Activated CD4-positive, alpha-beta T cell treated with anti-CD3 and anti-CD28 coated beads for 36 hours (primary cell): ENCODE measurements at places on chromosomes 13 and 19. TPM values are rescaled to one million over a fixed set of nuclear protein-coding genes. Genes with fewer than 3 reads are reported as not detected.

Gene C19orf73
- total RNA-seq = 2.0 TPM

Gene NEK5
- total RNA-seq = 0.44 TPM

GRCh38 chr19:31350033-31350692 lies 927 bp upstream of the TSHZ3 start:
- H3K4me1 ChIP-seq = peaks cover 35% of the 10 kb centered on the region
- H3K4me3 ChIP-seq = peak overlapping the region; percentile 36
- peaks cover 59% of the 10 kb centered on the region for H3K27me3 ChIP-seq
- no peaks in the 10 kb centered on the region for H3K36me3 ChIP-seq
- DNase-seq = peak; percentile 18

Gene FFAR1
- 0.35 TPM for total RNA-seq

Gene KLF1
- 0.18 TPM for total RNA-seq

Gene KRTDAP
- total RNA-seq = not detected

Gene PINLYP
- 3.6 TPM for total RNA-seq

DNA sequence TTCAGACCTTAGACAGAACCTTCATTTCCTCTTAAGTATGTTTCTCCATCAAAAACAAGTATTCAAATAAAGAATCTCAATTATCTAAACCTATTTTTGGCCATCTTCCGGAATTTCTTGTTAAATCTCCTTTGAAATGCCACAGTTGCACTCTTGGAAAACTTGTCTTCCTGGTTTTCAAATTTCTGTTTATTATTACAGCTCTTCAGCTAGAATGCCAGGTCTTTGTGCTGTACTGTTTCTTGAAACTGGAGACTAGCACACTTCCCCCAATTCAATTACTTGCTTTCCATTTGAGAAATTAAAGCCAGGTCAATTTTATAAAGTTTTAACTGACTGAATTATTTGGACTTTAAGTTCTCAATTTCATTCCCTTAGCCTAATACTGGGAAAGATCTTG lies 10.2 kb downstream of the KCNRG start:
- H3K27ac ChIP-seq = no peak overlapping the region
- no peaks in the 10 kb centered on the region for H3K27me3 ChIP-seq
- peaks cover 3% of the 10 kb centered on the region for H3K4me1 ChIP-seq
- H3K36me3 ChIP-seq = peaks cover 27% of the 10 kb centered on the region

Gene ZNF556
- total RNA-seq = not detected

Gene ZNF30
- total RNA-seq = 6.2 TPM

DNA sequence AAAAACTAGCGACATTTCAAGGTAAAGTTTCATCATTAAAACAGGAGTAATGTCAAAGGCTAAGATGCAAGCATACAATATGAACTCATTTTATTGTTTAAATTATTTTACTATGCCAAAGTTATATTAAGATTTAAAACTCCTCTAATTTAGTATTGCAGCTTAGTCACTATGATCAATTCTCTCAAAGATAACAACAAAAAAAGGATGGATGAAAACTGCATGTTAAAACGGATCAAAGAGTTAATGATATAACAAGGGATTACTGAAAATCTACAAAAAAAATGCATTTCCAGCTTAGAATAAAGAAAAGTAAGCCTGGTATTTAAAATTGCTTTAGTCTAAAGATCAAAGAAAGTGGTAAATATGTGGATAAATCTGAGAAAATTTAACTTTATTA lies 587.8 kb upstream of the PCDH20 start:
- H3K27ac ChIP-seq = no peak overlapping the region
- DNase-seq = no peak
- no peaks in the 10 kb centered on the region for H3K36me3 ChIP-seq
- no peaks in the 10 kb centered on the region for H3K4me1 ChIP-seq

Gene POU2F2
- 62.8 TPM for total RNA-seq

Gene PRR20D
- not detected for total RNA-seq

DNA sequence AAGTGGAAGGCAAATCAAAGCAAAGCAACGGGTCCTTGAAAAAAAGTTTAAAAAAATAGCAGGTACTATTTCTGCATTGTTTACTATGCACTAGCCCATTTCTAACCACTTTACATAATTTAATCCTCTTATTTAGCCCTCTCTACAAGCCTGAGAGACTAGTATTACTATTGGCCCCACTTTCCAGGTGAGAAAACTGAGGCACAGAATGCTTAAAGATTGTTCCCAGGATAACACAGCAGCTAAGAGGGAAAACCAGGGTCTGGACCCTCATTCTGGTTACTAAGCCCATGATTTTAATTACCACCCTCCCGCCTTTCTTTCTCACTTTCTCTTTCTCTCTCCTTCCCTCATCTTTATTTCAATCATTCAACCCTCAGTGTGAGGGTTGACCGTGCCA lies 5.7 kb downstream of the ZSWIM9 start:
- no peaks in the 10 kb centered on the region for H3K27me3 ChIP-seq
- no peak overlapping the region for H3K27ac ChIP-seq
- H3K4me3 ChIP-seq = no peak overlapping the region
- H3K4me1 ChIP-seq = peaks cover 9% of the 10 kb centered on the region

Gene CHST8
- total RNA-seq = not detected

GRCh38 chr19:33464010-33464732 lies 57.4 kb downstream of the PEPD start:
- no peak overlapping the region for H3K27ac ChIP-seq
- H3K27me3 ChIP-seq = no peaks in the 10 kb centered on the region
- H3K4me1 ChIP-seq = no peaks in the 10 kb centered on the region
- peaks cover 8% of the 10 kb centered on the region for H3K36me3 ChIP-seq

Gene FUT3
- total RNA-seq = not detected

Gene FXYD3
- not detected for total RNA-seq

DNA sequence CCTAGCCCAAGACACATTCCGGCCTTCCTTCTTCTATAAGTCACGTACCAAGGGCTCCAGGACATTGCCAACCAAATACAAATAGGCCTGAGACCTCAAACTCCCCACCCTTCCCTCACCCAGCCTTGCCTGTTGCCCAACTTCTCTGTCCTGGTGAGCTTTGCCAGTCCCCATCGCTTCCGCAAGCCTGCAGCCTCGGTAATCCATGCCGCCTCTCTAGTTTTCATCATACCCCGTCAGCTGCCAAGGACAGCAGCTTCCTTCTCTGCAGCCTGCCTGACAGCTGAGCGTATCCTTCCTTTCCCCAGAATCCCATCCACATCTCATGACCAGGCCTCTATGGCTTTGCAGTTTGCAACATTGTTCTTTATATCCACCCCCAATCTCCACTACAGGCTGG lies 36.6 kb upstream of the POMP start:
- no peaks in the 10 kb centered on the region for H3K27me3 ChIP-seq
- H3K27ac ChIP-seq = no peak overlapping the region
- no peak for DNase-seq
- no peak overlapping the region for H3K4me3 ChIP-seq

Gene SLITRK6
- total RNA-seq = not detected

Gene CERS1
- total RNA-seq = 0.11 TPM

- no peak overlapping the region for H3K4me3 ChIP-seq
- no peak for DNase-seq
- H3K4me1 ChIP-seq = peaks cover 28% of the 10 kb centered on the region
- no peaks in the 10 kb centered on the region for H3K27me3 ChIP-seq
These were observed 11.6 kb downstream of the MIR17HG start for GRCh38 chr13:91359111-91359510.

Gene IGFL2
- total RNA-seq = not detected

- DNase-seq = peak; percentile 46
- peak overlapping the region; percentile 80 for H3K4me3 ChIP-seq
- H3K27ac ChIP-seq = peak overlapping the region; percentile 95
- peaks cover 1% of the 10 kb centered on the region for H3K36me3 ChIP-seq
These were observed 2.6 kb downstream of the MBNL2 start for GRCh38 chr13:97224544-97225300.

Gene LYL1
- 2.5 TPM for total RNA-seq

DNA sequence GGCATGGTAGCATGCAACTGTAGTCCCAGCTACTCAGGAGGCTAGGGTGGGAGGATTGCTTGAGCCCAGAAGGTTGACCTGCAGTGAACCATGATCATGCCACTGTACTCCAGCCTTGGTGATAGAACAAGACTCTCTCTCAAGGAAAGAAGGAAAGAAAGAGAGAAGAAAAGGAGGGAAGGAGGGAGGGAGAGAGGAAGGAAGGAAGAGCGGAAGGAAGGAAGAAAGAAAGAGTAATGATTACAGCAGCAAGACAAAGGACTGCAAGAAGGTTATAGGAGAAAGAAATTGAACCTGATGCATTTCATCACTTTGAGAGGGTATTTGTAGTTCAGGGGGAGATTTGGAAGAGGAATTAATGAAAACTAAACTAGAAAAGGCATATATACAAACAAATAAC lies 155.7 kb downstream of the LACC1 start:
- H3K27me3 ChIP-seq = peaks cover 10% of the 10 kb centered on the region
- H3K4me3 ChIP-seq = no peak overlapping the region
- DNase-seq = no peak
- H3K27ac ChIP-seq = no peak overlapping the region
- no peaks in the 10 kb centered on the region for H3K36me3 ChIP-seq

GRCh38 chr19:29596885-29597525 lies 9.1 kb upstream of the POP4 start:
- peaks cover 2% of the 10 kb centered on the region for H3K4me1 ChIP-seq
- peaks cover 6% of the 10 kb centered on the region for H3K27me3 ChIP-seq
- H3K27ac ChIP-seq = no peak overlapping the region
- no peaks in the 10 kb centered on the region for H3K36me3 ChIP-seq

GRCh38 chr13:33583398-33583797 lies 234.6 kb upstream of the RFC3 start:
- no peak overlapping the region for H3K4me3 ChIP-seq
- no peak for DNase-seq
- H3K4me1 ChIP-seq = no peaks in the 10 kb centered on the region
- peaks cover 5% of the 10 kb centered on the region for H3K27me3 ChIP-seq
- no peak overlapping the region for H3K27ac ChIP-seq

DNA sequence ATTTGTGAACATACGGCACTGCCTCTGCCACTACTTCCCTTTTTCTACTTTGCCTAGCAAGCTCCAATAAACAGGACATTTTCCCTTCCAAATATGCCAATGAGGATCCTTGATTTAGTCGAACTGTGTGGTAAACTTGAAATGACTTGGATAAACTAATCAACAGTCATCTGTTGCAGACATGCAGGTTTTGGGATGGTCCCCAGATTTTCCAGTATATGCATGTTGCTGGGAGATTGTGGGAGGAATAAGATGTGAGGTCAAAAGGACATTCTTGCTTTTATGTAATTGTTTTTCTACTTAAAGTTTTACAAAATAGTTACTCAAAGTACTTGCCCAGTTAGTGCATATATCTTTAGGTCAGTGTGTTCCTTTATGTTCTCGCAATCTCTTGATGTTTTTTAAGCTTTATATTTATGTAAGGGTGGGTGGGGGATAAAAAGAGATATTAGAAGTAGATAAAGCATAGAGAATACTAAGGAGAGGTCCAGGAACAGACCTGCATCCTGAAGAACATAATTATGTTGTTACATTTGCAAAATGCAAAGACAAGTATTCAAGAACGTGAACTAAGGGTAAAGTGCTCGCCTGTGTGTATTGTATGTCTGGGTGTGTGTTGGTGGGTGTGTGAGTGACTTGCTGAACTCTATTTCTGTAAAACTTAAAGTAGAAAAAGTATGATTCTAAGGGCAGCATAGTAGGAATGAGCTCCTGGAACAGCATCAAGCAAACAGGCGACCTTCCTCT lies 88.4 kb upstream of the OXGR1 start:
- no peak for DNase-seq
- H3K36me3 ChIP-seq = no peaks in the 10 kb centered on the region
- H3K4me1 ChIP-seq = no peaks in the 10 kb centered on the region
- H3K27ac ChIP-seq = no peak overlapping the region

Gene ADGRE1
- 6.5 TPM for total RNA-seq

DNA sequence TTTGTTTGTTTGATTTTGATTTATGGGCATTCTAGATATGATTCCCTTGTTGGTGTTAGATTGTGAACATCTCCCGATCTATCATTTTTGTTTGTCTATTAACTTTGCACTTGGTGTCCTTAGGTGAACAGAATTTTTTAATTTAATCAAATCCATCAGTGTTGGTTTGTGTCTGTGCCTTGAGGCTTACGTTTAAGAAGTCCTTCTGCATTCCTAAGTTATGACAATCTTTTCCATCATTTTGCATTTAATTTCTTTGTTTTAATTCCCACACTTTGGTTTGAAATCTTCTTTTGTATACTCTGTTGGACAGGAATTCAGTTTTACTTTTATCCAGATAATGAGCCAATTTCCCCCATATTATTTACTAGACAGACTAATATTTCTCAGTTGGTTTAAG lies 421.7 kb downstream of the HS6ST3 start:
- no peaks in the 10 kb centered on the region for H3K36me3 ChIP-seq
- no peak overlapping the region for H3K4me3 ChIP-seq
- H3K4me1 ChIP-seq = no peaks in the 10 kb centered on the region
- no peak overlapping the region for H3K27ac ChIP-seq

Gene B3GNT3
- total RNA-seq = 0.75 TPM

DNA sequence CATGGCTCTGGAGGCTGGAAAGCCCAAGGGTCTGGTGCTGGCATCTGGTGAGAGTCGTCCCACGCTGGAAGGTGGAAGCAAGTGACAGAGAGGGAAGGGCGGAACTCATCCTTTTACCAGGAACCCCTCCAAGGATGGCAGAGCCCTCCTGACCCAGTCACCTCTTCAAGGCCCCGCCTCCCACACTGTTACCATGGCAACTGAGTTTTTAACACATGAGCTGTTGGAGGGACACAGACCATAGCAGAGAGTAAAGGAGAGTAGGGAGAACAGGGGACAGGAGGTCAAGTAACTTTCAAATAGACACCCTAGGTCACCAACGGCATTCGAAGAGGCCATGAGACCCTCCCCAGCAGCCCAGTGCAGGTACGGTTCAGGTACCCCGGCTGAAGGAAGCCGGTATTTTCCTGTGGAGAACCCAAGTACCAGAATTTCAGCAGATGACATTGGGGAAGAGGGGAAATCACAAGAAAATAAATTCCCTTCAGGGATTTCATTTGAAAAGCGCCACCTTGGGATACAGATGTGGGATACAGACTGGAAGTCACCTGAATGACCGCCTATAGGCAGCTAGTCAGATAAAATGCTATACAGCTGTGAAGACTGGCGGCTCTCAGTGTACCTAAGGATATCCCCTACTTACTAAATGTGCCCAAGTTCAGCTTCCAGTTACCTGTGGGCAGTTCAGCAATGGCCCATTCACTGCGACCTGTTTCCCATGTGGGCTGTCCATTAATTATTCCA lies 8.0 kb downstream of the IL17D start:
- H3K27ac ChIP-seq = no peak overlapping the region
- H3K4me1 ChIP-seq = peaks cover 12% of the 10 kb centered on the region
- DNase-seq = peak; percentile 25
- H3K36me3 ChIP-seq = no peaks in the 10 kb centered on the region

GRCh38 chr19:30564551-30565011 lies 192.4 kb downstream of the ZNF536 start:
- H3K4me3 ChIP-seq = no peak overlapping the region
- no peaks in the 10 kb centered on the region for H3K27me3 ChIP-seq
- no peak overlapping the region for H3K27ac ChIP-seq
- H3K36me3 ChIP-seq = no peaks in the 10 kb centered on the region
- H3K4me1 ChIP-seq = no peaks in the 10 kb centered on the region
- no peak for DNase-seq

Gene C2CD4C
- total RNA-seq = 0.09 TPM
